Nephron progenitor cell (in vitro differentiated cells): ENCODE measurements at places on chromosomes 16 and 17.

GRCh38 chr17:859061-859823 lies 77.1 kb downstream of the MRM3 start:
- DNase-seq, result no peak
- no peaks in the 10 kb centered on the region for H3K27me3 ChIP-seq
- peaks cover 38% of the 10 kb centered on the region for H3K36me3 ChIP-seq

DNA sequence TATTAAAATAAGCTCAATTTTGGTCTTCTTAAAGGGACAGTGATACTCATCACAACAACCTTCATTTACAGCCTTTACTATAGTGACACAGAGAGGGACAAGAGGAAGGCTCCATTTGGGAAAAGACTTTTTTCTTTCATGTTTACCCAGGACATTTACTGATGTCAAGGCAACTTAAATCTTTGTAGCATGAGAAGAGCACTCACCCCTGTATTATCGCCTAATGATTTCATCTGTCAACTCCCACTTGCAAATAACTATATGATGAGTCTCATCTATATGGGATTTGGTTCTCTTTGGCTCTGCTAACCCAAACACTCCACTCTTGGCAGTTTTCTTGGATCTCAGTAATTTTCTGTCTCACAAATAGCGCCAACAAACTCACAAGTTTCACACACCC lies 24.1 kb downstream of the BLMH start:
- no peak overlapping the region for H3K27ac ChIP-seq
- H3K36me3 ChIP-seq, result peaks cover 50% of the 10 kb centered on the region
- H3K4me3 ChIP-seq, result no peak overlapping the region
- DNase-seq, result no peak
- H3K4me1 ChIP-seq, result no peaks in the 10 kb centered on the region
- H3K27me3 ChIP-seq, result no peaks in the 10 kb centered on the region

GRCh38 chr16:69253870-69254341 lies 57.2 kb upstream of the VPS4A start:
- DNase-seq, result no peak
- H3K4me3 ChIP-seq, result no peak overlapping the region
- peak overlapping the region; percentile 86 for H3K27ac ChIP-seq
- no peaks in the 10 kb centered on the region for H3K27me3 ChIP-seq
- H3K4me1 ChIP-seq, result peaks cover 3% of the 10 kb centered on the region

DNA sequence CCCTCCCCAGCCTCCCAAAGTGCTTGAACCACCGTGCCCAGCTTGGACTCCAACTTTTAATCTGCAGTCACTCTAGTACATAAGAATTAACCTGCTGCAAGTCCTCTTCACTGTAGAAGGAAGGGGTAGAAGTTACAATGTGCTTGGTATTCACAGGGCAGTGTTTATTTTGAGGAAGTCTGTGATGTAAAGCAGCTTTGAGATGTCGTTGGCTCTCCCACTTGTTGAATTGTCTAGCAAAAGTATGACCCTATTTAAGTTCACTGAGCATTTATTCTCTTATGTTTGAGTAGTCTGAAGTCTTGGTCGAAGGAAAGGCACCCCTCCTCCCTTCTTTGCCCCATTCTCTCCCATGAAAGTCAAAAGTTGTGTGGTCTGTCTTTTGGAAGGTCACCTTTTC lies 28.2 kb downstream of the SF3B3 start:
- H3K27me3 ChIP-seq, result no peaks in the 10 kb centered on the region
- H3K27ac ChIP-seq, result no peak overlapping the region
- no peak overlapping the region for H3K4me3 ChIP-seq
- no peak for DNase-seq
- H3K4me1 ChIP-seq, result no peaks in the 10 kb centered on the region

- peaks cover 5% of the 10 kb centered on the region for H3K4me1 ChIP-seq
- H3K36me3 ChIP-seq, result no peaks in the 10 kb centered on the region
- no peak for DNase-seq
- peaks cover 7% of the 10 kb centered on the region for H3K27me3 ChIP-seq
Observed at GRCh38 chr16:77739559-77739892, 17.2 kb downstream of the NUDT7 start.

DNA sequence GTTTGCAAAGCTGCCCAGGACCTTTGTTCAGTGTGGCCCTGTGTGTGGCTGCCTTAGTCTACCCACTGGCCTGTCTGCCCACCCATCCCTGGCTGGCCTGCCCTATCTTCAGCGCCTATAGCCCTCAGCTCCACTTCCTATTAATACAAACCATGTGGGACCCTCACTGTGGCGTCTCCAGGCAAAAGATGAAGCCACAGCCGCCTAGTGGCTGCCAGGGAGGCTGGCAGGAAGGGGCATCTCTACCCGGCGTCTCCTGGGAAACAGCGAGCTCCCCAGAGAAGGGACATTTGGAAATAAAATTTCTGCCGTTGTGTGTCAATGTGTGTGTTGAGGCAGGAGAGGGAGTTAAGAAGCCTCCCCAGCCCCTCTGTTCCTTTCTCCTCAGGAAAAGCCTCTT lies 31.5 kb downstream of the NEUROD2 start:
- H3K27ac ChIP-seq, result no peak overlapping the region
- H3K36me3 ChIP-seq, result peaks cover 13% of the 10 kb centered on the region
- H3K4me3 ChIP-seq, result no peak overlapping the region
- H3K27me3 ChIP-seq, result peaks cover 83% of the 10 kb centered on the region
- peak; percentile 47 for DNase-seq

- no peak overlapping the region for H3K4me3 ChIP-seq
- no peaks in the 10 kb centered on the region for H3K36me3 ChIP-seq
- H3K27ac ChIP-seq, result no peak overlapping the region
- peaks cover 12% of the 10 kb centered on the region for H3K4me1 ChIP-seq
Observed at GRCh38 chr16:67383284-67383683, 10.0 kb downstream of the TPPP3 start.

DNA sequence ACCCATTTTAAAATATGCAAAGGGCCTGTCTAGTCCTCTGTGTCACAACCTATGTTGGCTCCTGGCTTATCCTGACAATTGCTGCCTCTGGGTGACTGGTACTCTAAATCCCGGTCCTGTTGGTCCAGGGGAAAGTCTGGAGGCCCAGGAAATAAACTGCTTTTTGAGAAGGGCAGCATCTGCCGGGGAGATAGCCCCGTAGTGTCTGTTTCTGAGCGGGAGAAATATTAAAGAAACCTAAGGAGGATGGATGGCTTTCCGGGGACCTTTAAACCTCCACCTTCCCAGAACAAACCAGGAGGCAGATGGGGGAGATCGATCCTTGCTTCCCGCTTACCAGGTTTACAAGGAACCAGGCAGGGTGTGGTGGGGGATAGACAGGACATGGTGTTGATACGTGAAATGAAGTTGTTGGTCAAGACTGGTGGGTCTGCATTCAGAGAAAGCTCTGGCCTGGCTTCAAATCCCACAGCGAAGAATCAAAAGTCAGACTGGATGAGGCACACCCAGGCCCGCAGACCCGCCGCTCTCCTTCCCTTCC lies 3.8 kb downstream of the HOXB2 start:
- H3K4me3 ChIP-seq, result peak overlapping the region; percentile 100
- peak overlapping the region; percentile 100 for H3K27ac ChIP-seq
- peaks cover 47% of the 10 kb centered on the region for H3K36me3 ChIP-seq
- H3K27me3 ChIP-seq, result peaks cover 6% of the 10 kb centered on the region
- H3K4me1 ChIP-seq, result peaks cover 61% of the 10 kb centered on the region
- DNase-seq, result no peak

GRCh38 chr16:60110531-60110930 lies 1376.4 kb upstream of the GOT2 start:
- no peak for DNase-seq
- no peak overlapping the region for H3K27ac ChIP-seq
- H3K36me3 ChIP-seq, result no peaks in the 10 kb centered on the region
- H3K27me3 ChIP-seq, result peaks cover 2% of the 10 kb centered on the region
- no peak overlapping the region for H3K4me3 ChIP-seq

- H3K4me3 ChIP-seq, result no peak overlapping the region
- no peak for DNase-seq
- no peaks in the 10 kb centered on the region for H3K36me3 ChIP-seq
- no peak overlapping the region for H3K27ac ChIP-seq
- peaks cover 26% of the 10 kb centered on the region for H3K4me1 ChIP-seq
Observed at GRCh38 chr17:30571921-30572320, 94.7 kb downstream of the GOSR1 start.

DNA sequence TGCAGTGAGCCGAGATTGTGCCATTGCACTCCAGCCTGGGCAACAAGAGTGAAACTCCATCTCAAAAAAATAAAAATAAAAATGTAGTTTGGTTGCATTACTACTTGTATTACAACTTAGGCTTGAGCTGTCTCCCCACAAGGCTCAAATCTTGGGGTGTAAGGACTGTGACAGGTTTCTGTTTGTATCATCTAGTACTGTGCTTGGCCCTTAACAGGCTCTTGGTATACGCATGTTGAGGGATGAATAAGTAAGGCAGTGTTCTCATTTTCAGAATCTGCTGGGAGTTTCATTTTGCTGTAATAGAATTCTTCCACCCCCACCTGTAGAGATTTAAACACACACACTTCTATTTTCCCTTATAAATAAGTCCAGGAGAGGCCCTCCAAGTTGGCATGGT lies 289.4 kb upstream of the EEF2KMT start:
- DNase-seq, result no peak
- H3K36me3 ChIP-seq, result no peaks in the 10 kb centered on the region
- peaks cover 7% of the 10 kb centered on the region for H3K27me3 ChIP-seq
- H3K4me3 ChIP-seq, result no peak overlapping the region
- H3K4me1 ChIP-seq, result no peaks in the 10 kb centered on the region

DNA sequence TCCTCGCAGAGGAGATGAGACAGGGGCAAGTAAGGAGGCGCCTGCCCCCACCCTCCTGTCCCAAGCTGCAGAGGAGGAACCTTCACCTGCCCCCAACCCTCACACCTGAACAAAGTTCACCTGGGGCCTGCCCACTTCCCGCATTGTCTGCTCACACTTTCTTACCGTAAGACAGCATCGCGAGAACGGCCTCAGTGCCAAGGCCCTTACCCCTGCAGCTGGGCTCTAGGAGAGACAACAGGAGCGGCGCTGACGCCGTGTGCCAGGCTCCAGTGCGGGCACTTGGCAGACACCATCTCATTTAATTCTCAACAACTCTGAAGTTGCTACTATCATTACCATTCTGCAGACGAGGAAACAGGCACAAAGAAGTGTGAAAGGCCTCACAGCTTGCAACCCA lies 4.1 kb downstream of the NAT9 start:
- DNase-seq, result no peak
- no peak overlapping the region for H3K4me3 ChIP-seq
- H3K4me1 ChIP-seq, result peaks cover 34% of the 10 kb centered on the region
- peaks cover 36% of the 10 kb centered on the region for H3K36me3 ChIP-seq
- no peaks in the 10 kb centered on the region for H3K27me3 ChIP-seq

- no peak overlapping the region for H3K4me3 ChIP-seq
- no peak for DNase-seq
- H3K27me3 ChIP-seq, result peaks cover 18% of the 10 kb centered on the region
- no peak overlapping the region for H3K27ac ChIP-seq
- H3K4me1 ChIP-seq, result peaks cover 14% of the 10 kb centered on the region
Observed at GRCh38 chr16:24093049-24093448, 163.1 kb upstream of the CACNG3 start.

GRCh38 chr16:2480948-2481347 lies 6.0 kb downstream of the TBC1D24 start:
- peaks cover 49% of the 10 kb centered on the region for H3K4me1 ChIP-seq
- H3K36me3 ChIP-seq, result no peaks in the 10 kb centered on the region
- H3K27me3 ChIP-seq, result peaks cover 23% of the 10 kb centered on the region
- H3K27ac ChIP-seq, result peak overlapping the region; percentile 75
- DNase-seq, result no peak

GRCh38 chr17:46143827-46144236 lies 49.4 kb downstream of the KANSL1 start:
- H3K27ac ChIP-seq, result peak overlapping the region; percentile 42
- no peak for DNase-seq
- peaks cover 23% of the 10 kb centered on the region for H3K4me1 ChIP-seq
- no peaks in the 10 kb centered on the region for H3K27me3 ChIP-seq
- H3K4me3 ChIP-seq, result no peak overlapping the region
- H3K36me3 ChIP-seq, result peaks cover 74% of the 10 kb centered on the region

DNA sequence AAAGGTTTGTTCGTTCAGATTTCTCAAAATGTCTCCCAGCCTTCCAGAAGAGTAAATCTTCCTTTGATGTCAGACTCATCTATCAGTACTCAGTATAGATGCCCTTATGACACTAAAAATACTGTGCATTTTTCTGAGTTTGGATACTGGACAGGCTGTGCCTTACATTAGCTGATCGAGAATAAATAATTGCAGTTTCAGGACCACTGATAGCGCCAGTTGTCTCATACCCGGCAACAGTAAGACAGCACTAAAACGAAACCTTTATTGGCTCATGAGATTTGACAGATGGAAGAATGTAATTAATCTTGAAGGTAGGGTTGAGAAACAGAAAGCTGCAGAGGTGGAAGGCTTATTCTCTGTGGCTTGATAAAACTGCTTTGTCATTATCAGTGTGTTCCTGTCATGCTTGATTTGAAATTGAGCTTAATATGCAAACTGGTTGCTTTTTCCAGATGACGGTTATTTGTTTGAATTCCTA lies 1.2 kb downstream of the ATP6V0A1 start:
- H3K36me3 ChIP-seq, result peaks cover 8% of the 10 kb centered on the region
- H3K27me3 ChIP-seq, result peaks cover 7% of the 10 kb centered on the region
- no peak overlapping the region for H3K27ac ChIP-seq
- peaks cover 39% of the 10 kb centered on the region for H3K4me1 ChIP-seq
- peak; percentile 8 for DNase-seq

DNA sequence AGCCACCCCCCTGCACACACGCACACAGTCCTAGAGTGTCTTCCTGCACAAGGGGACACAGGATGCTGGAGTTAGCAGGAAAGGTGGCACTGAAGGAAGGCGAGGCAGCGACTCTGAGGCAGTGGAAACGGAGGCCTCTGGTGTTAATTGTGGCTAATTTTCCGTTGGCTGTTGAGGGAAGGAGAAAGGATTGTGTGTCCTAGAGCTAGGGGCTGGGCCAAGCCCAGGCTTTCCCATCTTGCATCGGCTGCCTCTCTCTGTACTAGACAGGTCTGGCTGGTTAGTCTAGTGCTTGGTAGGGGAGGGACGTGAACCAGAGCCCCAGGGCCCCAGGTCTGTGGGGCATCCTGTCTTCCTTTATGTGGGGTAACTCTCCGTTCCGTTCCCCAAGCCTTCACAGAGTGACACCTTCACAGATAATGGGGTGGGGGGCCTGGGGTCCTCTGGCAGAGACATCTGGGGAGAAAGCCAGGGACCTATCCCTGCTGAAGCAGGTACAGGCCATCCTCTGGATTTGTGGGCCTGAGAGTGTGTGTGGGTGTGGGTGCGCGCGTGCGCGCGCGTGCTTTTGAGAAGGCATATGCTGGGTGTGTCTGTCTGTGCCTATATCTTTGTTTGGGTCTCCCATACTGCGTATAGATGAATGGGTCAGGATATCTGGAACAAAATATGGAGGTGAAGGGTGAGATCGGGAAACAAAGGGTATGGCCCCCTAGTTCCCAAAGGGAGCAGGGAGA lies at the start of gene CHD3:
CHD3 (plus strand) TSS at position 606 of the 737 bp plus-strand sequence. CDS start 212 bp downstream, outside the sequence.
- H3K27me3 ChIP-seq, result peaks cover 4% of the 10 kb centered on the region
- no peak within 1 kb of the TSS for H3K4me3 ChIP-seq
- peaks cover 26% of the 10 kb centered on the region for H3K36me3 ChIP-seq
- peak within 1 kb of the TSS; percentile 90 for H3K27ac ChIP-seq
- H3K4me1 ChIP-seq, result peaks cover 5% of the 10 kb centered on the region
